ENCODE measurements at places on chromosomes 16 and 17.

GRCh38 chr16:85376292-85377095, 236.6 kb upstream of the GSE1 start:
- no peak for DNase-seq

DNA sequence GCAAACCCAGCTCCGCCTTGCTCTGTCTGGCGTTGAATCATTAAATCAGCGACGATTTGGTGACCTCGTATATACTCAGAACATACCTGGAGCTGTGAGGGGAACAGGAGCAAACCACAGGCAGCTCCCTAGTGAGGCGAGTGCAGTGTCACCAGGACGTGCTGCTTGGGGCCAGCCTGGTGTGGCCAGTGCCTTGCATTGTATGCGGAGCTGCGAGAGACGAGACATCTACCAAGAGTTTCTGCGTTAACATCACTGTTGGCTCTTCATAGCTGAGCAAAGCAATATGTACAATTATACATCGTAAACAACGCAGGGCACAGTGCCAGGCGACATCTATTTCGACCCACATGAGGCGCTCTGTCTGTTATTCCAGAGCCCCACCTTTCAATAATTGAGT, 27.9 kb downstream of the MINK1 start:
- DNase-seq: no peak

GRCh38 chr17:7885367-7886226, 3.0 kb upstream of the CHD3 start:
- peak; percentile 73 for DNase-seq

GRCh38 chr17:46948544-46948943, 25.6 kb downstream of the GOSR2 start:
- DNase-seq: no peak
